NCI-H2081 (cell line): ENCODE measurements at places on chromosomes 16 and 17.

GRCh38 chr16:75065149-75065505 is 51.5 kb downstream of the LDHD start:
- DNase-seq, result no peak

DNA sequence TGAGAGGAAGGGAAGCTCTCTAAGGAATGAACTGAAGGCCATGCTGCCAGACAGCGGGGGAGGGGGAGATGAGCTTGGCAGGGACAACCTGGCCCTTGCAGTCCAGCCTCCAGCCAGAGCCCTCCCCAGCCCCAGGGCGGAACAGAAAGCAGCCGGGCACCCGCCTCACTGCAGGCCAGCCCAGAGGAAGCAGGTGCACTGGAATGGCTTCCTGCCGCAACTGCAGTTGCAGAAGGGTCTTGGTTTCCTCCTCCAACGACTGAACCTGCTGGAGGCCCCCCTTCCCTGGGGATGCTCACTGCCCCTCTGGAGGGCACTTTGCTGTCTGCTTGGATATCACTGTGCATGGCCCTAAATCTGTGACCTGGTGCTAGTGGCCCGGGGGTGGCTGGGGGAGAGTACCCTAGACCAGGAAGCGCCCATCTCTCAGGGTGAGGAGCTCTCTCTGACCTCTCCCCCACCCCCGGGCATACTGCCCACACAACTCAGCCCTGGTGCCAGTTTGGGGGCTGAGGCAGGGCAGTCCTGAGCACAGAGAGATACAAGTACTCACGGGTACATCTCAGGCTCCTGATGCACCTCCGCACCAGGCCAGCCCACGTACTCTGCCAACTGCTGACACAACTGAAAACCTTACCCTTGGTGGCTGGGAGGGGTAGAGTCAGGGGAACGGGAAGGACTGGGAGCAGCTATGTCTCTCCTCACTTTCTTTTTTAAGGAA is 41.1 kb downstream of the MYO18A start:
- DNase-seq, result no peak

DNA sequence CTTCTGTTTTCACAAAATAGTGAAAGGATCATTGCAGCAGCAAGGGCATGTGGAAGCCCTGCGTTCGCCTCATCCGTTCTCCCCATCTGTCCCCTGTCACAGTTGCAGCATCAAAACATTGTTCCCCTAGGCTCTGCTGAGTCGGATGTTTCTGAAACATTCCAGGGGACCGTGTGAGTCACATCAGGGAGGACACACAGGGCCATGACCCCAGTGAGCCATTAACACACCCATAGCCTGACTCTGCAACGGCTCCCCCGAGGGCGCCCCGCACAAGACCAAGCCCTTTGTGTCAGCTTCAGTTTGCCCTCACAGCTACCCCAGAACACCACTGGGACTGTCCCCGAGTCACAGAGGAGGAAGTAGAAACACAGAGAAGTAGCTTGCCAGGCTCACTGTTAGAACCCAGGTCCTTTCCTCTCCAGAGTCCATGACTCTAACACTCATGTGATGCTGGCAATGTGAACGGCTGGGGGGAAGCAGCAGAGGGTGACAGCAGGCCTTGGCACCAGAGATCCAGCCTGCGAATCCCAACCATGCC is 63.3 kb upstream of the HSBP1 start:
- DNase-seq, result no peak

GRCh38 chr17:17269926-17270773 is 10.9 kb downstream of the COPS3 start:
- DNase-seq, result no peak

DNA sequence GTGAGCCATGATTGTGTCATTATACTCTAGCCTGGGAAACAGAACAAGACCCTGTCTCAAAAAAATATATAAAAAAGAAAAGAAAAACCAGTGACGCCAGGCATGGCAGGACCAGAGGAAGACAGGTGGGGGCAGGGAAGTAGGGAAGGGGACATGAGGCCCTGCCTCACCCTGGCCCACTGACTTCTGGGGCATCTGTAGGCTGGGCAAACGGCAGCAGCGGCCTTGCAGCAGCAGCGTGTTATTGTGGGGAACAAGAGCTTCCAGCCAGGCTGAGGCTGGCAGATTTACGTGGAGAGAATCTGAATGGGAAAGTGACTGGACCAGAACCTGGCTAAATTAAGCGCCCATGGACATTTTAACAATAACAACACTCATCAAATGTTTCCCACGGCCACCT is 19.4 kb downstream of the CMTM4 start:
- no peak for DNase-seq

- DNase-seq, result no peak
Observed at GRCh38 chr17:74745548-74746177, 2.8 kb upstream of the NHERF1 start.
